ENCODE measurements at places on chromosomes 12 and 14.

GRCh38 chr12:91899056-91899455 is 246.6 kb downstream of the BTG1 start:
- DNase-seq, result no peak

DNA sequence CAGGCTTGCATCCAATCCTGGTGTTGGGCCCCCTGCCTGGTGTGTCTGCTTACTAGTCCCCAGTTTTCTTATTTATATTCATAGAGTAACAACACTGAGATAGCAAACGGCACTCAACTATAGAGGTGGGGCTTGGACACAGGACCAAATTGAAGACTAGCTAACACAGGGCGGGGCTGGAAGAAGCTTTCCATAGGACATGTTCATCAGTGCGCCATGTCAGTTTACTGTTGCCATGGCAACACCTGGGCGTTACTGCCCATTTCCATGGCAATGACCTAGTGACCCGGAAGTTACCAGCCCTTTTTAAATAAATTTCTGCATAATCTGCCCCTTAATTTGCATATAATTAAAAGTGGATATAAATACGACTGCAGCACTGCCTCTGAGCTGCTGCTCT is 275.5 kb upstream of the TMEM132C start:
- DNase-seq, result no peak

DNA sequence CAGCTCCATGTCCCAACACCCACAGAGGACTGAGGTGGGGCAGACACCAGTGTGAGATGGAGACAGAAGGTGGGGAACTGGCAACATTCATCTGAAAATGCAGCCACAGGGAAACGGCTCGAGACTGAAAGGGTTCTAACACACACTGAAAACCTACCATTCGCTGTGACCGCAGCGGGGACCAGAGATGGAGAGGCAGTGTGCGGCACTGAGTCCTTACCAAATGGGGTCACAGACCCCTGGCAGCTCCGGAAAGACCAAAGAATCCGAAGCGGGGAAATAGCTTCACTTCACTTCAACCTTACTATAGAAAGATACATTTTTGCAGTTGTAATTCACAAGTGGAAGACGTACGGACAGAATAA is 9.6 kb downstream of the BAG5 start:
- no peak for DNase-seq

DNA sequence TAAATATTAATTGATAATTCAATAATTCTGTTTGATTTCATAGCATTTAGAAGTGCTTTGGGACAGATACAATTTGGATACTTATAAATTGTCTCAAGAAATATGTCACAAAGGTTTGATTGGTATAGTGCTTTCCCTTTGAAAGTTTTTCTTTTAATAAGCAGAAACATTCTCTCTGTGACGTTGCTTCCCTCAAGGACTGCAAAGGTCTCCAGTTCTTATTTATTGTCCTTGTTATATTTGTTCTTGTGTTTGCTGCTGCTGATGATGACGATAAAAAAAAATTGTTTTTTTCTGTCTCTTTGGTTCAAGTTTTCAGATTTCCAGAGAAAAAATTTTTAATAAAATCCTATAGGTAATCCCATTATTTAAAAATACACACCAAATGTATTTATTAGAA is 176.3 kb upstream of the CLEC14A start:
- DNase-seq, result no peak

DNA sequence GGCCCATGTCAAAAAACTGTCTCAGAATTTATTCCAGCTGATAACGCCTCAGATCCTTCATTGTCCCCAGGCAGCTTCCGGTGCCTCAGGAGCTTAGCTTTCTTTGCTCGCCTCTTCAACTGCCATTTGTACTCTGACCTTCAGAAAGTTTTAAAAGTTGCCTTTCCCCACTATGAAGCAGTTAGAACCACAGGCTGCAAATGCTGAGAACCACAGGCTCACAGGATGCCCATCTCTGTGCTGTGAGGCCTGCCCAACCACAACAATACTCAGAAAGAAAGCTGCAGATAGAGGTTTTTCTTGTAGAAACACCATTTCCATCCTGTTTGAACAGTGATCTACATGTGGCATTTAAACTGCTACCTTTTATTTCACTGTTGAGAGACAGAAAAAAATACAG is 131.1 kb downstream of the PRKCH start:
- DNase-seq, result no peak

GRCh38 chr14:92848887-92849286 is 54.8 kb downstream of the GOLGA5 start:
- DNase-seq, result no peak

GRCh38 chr12:94813314-94813713 is 163.0 kb upstream of the TMCC3 start:
- no peak for DNase-seq

GRCh38 chr14:69484444-69485314 is at the start of gene PLEKHD1:
PLEKHD1 (plus strand) TSS chr14:69484728; CDS start chr14:69484966, 238 bp downstream.
- no peak for DNase-seq
